ENCODE measurements at places on chromosomes 7 and 10.

DNA sequence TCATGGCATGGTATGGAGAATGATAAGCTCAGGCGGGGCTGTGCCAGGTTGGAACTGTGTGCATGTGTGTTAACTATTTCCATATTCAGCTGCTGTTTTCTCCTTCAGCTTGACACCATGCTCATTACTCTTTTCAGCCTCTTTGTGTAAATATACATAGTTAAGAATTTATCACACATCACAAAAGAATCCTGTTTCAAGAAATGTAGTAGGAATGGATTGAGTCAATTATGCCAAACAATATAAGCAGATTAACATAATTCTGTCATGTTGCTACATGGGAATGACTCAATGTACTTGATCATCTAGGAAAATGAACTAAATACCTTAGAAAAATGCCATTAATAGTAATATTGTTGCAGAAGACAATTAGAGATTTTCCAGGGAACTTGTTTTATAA, 687.4 kb downstream of the PARD3 start:
- DNase-seq, result no peak

DNA sequence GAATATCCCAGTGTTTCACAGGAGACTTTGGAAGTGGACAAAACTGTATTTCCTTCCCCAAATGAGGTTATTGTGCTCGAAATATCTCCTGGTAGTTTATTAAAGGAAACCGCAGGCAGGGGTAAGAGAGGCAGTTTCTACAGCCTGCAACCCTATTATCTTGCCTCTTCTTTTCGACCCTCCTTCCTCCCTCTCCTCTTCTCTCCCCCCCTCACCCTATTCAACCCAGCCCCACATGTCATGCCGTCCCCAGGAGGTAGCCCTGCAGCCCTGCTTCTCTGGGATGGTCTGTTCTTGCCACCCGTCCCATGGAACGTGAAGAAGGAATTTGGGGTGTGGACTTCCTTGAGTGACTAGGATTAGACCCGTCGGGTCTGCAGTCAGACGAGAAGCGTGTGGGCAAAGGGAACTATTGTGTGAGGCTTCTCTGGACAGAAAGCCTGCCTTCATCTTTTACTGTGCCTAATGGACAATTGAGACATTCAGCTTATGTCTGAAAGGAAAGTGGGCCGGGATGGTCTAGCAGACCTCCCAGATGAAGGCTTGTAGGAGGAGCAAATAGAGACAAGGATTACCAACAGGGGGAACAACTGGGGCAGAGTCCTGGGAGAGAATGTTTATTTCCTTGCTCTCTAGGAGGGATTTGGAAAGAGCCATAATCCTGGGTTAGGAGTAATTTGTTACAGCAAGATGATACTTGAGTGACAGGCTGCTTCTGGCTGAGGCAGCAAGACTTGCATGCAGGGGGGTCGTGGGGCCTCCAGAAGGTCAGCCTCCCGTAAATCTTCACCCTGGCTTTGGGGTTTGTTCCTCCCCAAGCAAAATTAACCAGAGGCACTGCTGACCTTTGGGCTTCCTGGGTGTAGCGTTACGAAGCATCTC, 77.8 kb downstream of the TCF7L2 start:
- DNase-seq, result no peak

GRCh38 chr7:25978466-25978865, 173.5 kb upstream of the NFE2L3 start:
- DNase-seq, result no peak

- no peak for DNase-seq
Measured at GRCh38 chr10:18449611-18450026, 201.8 kb downstream of the NSUN6 start.

DNA sequence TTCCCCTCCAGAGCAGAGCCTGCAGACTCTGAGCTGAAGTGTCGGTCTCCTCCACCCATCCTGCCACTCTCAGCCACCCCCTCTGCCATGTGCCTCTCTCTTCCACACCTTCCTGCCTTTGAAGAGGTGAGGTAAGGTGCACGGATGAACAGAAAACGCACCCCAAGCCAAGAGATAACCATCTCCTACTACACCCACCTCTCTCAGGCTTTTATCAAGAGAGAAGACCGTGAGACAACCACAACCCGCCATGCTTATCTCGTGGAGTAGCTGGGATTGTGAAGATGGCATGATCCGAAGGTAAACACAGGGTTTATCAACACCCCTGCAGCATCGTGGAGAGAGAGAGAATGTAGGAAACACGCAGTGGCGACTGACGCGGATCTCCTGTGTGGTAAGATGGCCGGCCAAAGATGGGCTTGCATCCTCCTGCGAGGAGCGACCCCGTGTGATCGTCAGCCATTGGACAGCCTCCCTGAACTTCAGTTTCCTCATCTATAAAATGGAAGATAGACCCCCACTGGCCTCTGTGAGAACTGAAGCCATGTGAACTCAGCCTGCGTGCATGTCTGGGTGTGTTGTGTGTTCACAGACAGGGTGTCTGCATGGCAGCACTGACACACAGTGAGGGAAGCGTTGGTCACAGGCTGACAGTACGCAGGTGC, 219.0 kb downstream of the DIP2C start:
- DNase-seq, result no peak

GRCh38 chr7:157139111-157139809, 534 bp downstream of the UBE3C start:
- peak; percentile 48 for DNase-seq

DNA sequence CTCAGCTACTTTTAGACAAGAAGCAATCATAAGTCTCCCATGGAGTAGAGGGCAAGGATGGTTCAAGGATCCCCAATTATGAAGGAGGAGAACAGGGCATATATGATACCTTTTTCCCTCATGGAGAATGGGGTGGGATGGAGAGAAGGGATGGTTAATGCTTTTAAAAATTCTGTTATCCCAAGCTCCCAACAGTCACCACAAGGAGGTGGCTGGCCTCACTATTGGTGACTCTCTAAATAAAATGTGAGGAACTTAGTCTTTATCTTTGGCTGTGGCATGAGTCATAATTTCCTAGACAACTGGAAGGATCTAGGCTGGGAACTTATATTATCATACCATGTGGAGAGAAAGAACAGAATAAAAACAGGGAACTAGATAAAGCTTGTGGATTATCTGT, 297.0 kb downstream of the PHTF2 start:
- DNase-seq, result no peak

DNA sequence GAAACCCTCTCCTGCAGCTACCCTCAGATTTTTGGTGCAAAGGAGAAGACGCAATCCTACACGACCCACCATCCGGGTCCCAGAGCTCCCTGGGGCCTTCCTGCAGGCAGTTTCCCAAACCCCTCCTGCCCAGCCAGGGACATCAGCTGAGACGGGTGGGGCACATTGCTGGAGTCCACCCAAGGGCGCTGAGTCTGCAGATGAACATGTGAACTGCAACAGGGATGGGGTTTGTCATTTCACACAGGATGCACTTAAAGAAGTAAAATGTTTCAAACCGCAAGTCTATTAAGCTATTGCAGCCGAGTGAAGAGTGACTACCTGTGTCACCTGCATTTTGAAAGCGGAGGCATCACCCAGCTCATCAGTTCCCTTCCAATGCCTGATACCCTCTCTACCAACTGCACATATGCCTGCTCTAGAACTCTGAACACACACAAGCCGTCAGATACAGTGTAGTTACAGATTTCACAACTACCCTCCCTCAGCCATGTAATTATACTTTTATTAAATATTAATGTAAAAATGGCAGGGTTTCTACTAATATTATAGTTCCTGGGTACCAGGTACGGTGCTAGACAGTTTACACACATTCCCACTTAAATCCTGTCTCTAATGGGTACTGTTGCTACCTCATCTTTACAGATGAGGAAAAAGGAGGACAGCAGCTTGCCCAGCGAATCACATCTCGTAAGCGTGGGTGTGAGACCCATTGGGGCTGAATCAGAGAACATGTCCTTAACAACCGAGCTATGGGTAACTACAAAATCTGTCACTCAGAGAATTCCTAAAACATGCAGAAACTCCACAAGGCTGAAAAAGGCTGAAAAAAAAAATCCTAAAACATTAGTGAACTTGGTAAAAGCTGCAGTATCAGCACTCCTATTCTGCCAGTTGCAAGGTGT, 71.2 kb downstream of the GRB10 start:
- no peak for DNase-seq

- DNase-seq, result no peak
Measured at GRCh38 chr7:70645279-70645678, 486.7 kb upstream of the GALNT17 start.

Measured in testis (tissue), 5 donors.